HS-27A (cell line): ENCODE measurements at places on chromosomes 11 and 22.

- no peak for DNase-seq
These were observed 82.0 kb downstream of the KIRREL3 start for GRCh38 chr11:126918556-126918955.

DNA sequence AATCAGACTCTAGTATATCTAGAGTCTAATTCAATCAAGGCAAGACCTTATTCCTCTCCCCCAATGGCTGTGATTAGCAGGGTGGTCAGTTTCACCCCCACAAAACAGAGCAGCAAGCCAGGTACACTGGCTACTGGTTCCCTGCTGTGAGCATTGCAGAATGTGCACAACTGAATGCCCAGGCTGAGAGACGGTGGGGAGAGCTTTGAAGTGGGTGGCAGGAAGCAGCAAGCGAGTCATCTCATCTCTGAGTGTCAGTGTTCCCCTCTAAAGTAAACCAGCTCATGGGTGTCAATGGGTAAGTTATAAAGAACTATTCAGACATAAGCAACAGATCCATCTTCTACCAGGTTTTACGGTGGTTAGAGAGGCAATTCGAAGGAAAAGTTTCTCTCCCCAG is 37.6 kb downstream of the GAB4 start:
- DNase-seq = no peak

DNA sequence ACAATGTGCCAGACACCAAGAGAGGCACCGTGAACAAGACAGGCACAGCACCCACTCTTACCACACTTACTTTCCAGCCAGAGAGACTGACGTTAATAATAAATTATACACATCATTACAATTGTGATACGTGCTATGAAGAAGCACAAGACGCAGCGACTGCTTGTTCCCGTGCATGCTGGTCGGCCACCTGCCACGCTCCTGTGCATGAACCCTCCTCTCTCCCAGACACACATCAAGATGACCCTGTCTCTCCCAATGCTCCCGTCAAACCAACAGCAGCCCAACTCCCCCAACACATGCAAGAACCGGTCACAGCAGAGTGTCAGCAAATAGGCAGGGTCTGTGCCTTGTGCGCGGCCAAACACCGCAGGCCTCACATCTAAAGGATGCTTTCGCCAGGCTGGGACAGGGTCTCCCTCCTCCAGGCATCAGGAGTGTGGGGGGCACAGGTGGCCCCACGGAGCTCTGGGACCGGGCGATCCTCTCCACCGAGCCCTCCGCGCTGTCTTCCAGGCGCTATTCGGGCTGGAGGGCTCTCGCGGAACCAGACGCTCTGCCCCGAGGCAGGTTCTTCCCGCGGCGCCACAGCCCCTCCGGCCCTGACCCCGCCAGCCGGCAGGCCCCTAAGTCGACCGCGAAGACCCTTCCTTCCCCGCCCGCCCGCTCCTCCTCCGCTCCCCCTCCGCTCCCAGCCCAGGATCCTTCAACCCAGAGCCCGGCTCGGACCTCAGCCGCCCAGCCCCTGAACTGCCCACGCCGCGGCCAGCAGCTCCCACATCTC is 533 bp downstream of the SERGEF start:
- no peak for DNase-seq

GRCh38 chr22:35537232-35537631 is 3.4 kb upstream of the RASD2 start:
- no peak for DNase-seq

DNA sequence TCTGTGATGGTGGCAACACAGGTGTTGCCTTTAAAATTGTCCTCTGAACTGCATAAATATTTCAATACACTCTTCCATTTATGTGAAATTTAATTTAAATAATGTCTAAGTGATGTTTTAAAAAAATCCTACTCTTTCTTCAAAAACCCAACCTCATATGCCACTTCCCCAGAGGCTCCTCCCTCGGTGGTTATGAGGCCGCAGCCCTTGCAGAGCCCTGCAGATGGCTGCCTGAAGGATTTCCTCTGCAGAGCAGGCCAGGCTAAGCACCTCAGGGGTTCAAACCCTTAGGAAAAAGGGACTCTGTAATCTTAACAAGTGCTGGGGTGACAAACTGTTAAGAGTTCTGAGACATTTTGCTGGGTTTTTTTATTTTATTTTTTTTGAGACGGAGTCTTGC is 25.2 kb downstream of the MORC2 start:
- DNase-seq = no peak
